ENCODE measurements at places on chromosomes 1 and 21.
A peak's percentile ranks its signal among the peaks of the same experiment; 100 is the strongest.

- no peak overlapping the region for H3K4me3 ChIP-seq
- no peaks in the 10 kb centered on the region for H3K4me1 ChIP-seq
- no peaks in the 10 kb centered on the region for H3K36me3 ChIP-seq
- no peaks in the 10 kb centered on the region for H3K27me3 ChIP-seq
- no peak for DNase-seq
Measured at GRCh38 chr1:241596633-241597032, 43.5 kb downstream of the CHML start.

DNA sequence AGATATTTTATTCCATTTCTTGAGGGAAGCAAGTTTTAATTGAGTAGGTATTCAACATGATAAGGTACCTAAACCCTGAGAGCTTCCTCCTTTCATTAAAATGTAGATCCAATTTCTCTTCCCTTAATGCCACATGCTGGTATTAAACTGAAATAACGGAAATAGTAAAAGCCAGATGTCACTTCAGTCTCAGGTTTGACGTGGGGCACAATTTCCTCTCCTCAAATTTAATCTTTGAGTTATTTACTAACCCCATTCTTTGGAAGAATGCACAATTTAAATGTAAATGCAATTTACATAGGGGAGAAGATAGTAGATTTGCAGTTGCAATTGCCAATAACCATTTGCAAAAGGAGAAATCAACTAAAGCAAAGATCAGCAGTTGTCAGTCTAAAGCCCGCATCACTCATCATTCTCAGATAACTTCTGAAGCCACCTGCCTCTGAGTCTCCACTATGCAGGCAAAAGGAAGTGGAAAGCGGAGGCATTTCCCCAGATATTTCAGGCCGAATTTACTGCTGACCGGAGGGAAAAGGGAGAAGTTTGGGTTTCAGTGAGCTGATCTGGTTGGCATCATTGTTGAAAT lies 2.1 kb upstream of the LEMD1 start:
- H3K27me3 ChIP-seq: no peaks in the 10 kb centered on the region
- no peaks in the 10 kb centered on the region for H3K4me1 ChIP-seq
- DNase-seq: no peak
- H3K4me3 ChIP-seq: no peak overlapping the region

- H3K36me3 ChIP-seq: no peaks in the 10 kb centered on the region
- no peaks in the 10 kb centered on the region for H3K27me3 ChIP-seq
- DNase-seq: no peak
- no peak overlapping the region for H3K27ac ChIP-seq
Measured at GRCh38 chr1:215001419-215002021, 81.0 kb upstream of the KCNK2 start.

DNA sequence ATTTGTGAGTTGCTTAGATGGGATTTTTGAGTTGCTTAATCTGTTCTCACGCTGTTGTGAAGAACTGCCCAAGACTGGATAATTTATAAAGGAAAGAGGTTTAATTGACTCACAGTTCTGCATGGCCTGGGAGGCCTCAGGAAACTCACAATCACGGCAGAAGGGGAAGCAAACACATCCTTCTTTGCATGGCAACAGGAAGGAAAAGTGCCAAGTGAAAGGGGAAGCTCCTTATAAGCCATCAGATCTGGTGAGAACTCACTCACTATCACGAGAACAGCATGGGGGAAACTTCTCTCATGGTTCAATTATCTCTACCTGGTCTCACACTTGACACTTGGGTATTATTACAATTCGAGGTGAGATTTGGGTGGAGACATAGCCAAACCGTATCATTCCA lies 10.3 kb downstream of the CLIC6 start:
- no peak overlapping the region for H3K27ac ChIP-seq
- no peak for DNase-seq
- H3K4me3 ChIP-seq: no peak overlapping the region
- peaks cover 13% of the 10 kb centered on the region for H3K36me3 ChIP-seq
- no peaks in the 10 kb centered on the region for H3K4me1 ChIP-seq

DNA sequence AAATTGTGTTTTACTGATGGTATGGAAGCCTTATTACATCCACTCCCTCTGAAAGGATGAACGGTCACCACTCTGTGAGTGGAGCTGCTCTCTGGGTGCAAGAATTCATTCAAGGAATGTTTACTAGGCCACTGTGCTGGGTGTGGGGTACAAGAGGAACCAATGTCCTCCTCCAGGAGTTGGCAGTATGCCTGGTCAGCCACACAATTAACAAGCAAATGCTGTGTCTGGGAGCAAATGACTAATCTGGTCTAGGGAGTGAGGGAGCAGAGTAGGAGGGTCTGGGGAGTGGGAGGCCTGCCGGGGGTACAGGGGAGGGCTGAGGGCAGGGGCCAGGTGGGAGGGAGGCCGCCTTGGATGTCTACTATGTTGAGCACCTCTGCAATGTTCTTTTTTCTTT lies 27.2 kb upstream of the TDRD10 start:
- no peaks in the 10 kb centered on the region for H3K36me3 ChIP-seq
- no peaks in the 10 kb centered on the region for H3K27me3 ChIP-seq
- H3K27ac ChIP-seq: no peak overlapping the region
- no peak for DNase-seq
- H3K4me3 ChIP-seq: no peak overlapping the region

GRCh38 chr1:60913039-60913438 lies 169.3 kb upstream of the NFIA start:
- DNase-seq: no peak
- no peak overlapping the region for H3K4me3 ChIP-seq
- H3K27me3 ChIP-seq: no peaks in the 10 kb centered on the region
- peaks cover 8% of the 10 kb centered on the region for H3K4me1 ChIP-seq

- no peaks in the 10 kb centered on the region for H3K27me3 ChIP-seq
- DNase-seq: peak; percentile 96
- no peak within 1 kb of the TSS for H3K27ac ChIP-seq
- peaks cover 2% of the 10 kb centered on the region for H3K4me1 ChIP-seq
- peak within 1 kb of the TSS; percentile 94 for H3K4me3 ChIP-seq
- H3K36me3 ChIP-seq: peaks cover 3% of the 10 kb centered on the region
Measured at GRCh38 chr1:10474613-10475507, at the start of gene PEX14. Gene PEX14 (plus strand): TSS chr1:10474950. CDS start chr1:10474967, 17 bp downstream.

DNA sequence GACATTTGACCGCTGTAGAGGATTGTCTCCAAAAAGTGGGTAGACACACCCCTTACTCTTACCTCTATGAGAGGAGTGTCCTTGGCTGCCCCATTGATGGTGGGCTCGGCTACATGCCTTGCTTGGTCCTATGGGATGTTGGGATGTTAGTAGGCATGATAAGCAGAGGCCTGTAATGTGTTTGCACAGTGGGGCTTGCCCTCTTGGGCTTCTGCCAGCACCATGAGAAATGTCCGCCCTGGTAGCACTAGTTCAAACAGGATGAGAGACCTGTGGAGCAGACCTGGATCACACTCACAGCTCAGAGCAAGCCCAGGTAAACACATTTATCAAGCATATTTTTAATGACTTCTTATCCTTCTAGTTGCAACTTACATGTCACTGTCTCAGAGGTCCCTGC lies 54.2 kb downstream of the SH3GLB1 start:
- no peak for DNase-seq
- no peak overlapping the region for H3K4me3 ChIP-seq
- no peaks in the 10 kb centered on the region for H3K27me3 ChIP-seq
- no peak overlapping the region for H3K27ac ChIP-seq

- DNase-seq: no peak
- H3K4me3 ChIP-seq: no peak overlapping the region
- peaks cover 4% of the 10 kb centered on the region for H3K4me1 ChIP-seq
- H3K27ac ChIP-seq: no peak overlapping the region
Measured at GRCh38 chr1:172398193-172398592, 22.3 kb upstream of the C1orf105 start.

DNA sequence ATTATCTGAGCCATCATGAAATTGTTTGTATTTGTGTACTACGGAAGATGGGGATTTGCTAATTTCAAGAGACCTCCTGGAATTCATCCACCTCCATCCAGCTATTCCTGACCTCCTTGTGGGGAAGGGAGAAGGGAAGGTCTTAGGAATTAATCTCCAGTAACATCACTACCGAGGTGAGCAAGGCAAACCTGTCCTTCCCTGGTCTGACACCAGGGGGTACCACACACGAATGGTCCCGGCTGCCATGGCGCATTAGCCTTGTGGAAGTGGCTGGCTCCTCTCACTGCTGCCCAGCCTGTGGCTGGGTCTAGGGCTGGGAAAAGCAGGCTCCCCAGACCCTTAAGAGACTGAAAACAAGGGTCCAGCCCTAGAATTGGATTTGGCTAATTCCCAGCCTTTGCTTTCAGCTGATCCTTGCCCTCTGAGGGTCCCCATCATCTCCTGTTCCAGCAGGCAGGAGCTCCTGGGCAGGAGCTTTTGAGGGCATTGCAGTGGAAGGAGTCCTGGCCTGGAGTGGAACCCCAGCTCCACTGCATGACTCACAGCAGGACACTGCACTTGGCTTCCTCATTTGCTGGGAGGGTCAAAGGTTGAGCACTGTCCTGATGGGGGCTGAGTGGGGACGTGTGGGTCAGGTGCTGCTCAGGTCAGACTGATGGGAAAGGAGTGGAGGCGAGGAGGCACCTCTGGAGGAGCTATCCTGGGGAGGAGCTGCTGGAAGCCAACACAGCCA lies 34.8 kb downstream of the RIMS3 start:
- no peaks in the 10 kb centered on the region for H3K4me1 ChIP-seq
- H3K27me3 ChIP-seq: no peaks in the 10 kb centered on the region
- peak; percentile 78 for DNase-seq
- no peak overlapping the region for H3K4me3 ChIP-seq
- no peaks in the 10 kb centered on the region for H3K36me3 ChIP-seq
- H3K27ac ChIP-seq: no peak overlapping the region

DNA sequence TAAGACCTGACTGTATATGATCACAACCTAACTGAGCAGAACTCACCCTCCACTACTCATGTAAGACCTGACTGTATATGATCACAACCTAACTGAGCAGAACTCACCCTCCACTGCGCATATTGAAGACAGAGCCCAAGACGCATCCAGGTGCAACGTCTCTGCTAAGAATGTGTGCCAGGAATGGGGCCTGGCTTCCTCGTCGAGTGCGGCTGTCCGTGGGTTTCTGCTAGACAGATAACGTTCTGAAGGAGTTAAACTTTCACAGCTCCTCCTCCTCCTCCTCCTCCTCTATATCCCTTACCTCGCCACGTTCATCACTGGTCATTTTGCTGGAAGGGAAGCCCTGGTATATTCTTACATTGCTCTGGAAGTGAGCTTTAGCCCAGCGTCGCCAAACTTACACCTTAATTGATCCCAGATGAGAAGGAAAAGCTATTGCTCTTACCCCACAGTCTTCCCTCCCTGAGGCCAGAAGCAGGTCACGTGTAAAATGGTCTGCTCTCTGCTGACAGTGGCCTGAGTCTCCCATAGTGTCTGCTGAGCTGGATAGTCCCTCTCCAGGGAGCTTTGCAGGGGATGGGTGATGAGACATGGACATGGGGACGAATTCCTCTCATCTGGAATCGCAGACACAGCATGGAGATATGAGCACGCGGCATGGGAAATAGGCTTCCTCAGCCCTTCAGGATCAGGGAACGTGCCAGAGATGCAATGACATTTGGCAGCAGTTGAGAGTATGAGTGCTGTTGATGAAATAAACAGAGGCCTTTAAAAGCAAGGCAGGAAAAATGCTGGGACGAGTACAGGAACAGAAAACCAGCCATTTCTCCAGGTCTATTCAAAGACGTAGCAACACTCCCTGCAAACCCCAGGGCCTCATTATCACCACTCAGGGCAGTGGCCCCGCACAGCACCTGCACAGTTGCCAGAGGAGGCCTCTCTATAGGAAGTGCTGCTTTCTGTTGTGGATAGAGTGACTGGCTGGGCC lies 528.1 kb downstream of the KIF26B start:
- no peak overlapping the region for H3K27ac ChIP-seq
- no peaks in the 10 kb centered on the region for H3K4me1 ChIP-seq
- H3K4me3 ChIP-seq: no peak overlapping the region
- H3K27me3 ChIP-seq: no peaks in the 10 kb centered on the region
- DNase-seq: no peak

DNA sequence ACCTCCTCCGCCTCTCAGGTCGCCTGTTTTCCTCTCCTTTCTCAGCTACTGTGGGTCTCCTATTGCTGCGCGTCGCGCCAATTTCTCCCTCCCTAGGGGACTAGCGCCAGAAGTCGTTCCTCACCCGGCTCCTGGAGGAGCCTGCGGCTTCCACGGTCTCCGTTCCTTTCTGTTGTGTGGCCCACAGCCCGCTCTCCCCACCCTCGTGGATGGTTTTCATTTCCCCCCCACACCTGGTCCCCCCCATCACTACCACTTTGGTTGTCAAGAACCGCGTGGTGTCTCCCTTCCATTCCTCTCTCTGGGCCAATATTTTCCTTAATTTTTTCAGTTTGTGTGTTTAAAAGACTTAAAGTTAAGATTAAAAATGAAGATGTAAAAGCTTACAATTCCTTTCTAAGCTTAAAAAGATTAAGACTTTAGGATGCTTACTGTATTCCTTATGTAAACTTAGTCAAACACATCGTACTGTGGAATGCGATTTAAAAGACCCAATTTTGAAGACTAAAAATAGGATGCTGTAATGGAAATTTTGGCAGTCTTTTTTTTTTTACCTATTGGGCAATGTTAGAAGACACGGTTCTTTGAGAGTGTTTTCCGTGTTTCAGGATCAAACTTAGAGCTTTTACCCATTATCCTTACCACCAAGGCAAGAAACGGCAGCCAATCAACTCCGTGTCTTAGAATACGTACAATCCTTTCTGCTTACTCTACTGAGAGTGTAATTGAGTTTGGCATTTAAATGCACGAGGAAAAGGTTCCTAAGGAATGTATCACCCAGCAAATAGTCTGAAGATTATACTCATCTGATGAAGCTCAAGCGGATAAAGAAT lies 773 bp downstream of the CNST start:
- H3K4me3 ChIP-seq: peak overlapping the region; percentile 98
- H3K36me3 ChIP-seq: peaks cover 2% of the 10 kb centered on the region
- no peaks in the 10 kb centered on the region for H3K4me1 ChIP-seq
- H3K27me3 ChIP-seq: no peaks in the 10 kb centered on the region
- DNase-seq: no peak
- H3K27ac ChIP-seq: no peak overlapping the region

- H3K36me3 ChIP-seq: peaks cover 11% of the 10 kb centered on the region
- H3K27me3 ChIP-seq: no peaks in the 10 kb centered on the region
- H3K4me3 ChIP-seq: no peak overlapping the region
- peak overlapping the region; percentile 94 for H3K27ac ChIP-seq
Measured at GRCh38 chr1:18299441-18300338, 181.0 kb upstream of the KLHDC7A start.

GRCh38 chr1:115744646-115745275 lies 23.8 kb downstream of the CASQ2 start:
- no peak overlapping the region for H3K27ac ChIP-seq
- H3K4me3 ChIP-seq: no peak overlapping the region
- no peaks in the 10 kb centered on the region for H3K27me3 ChIP-seq
- no peaks in the 10 kb centered on the region for H3K4me1 ChIP-seq
- H3K36me3 ChIP-seq: no peaks in the 10 kb centered on the region
- no peak for DNase-seq

DNA sequence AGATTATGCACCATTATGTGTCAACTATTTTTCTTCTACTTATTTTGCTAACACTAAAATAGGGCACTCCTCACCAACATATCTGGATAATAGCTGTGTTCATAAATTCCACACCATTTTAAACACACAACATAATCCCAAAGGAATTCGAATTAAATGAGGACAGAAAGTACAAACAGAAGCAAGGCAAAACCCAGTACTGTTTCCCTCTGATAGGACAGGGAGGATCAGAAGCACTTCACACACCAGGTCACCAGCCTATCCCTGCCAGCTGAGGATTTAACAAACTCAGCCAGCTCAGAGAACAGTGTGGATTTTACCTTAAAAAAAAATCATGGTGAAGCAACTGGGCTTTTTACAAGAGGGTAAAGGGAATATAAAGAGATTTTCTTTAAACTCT lies 20.0 kb downstream of the CRYZ start:
- H3K4me3 ChIP-seq: no peak overlapping the region
- no peak for DNase-seq
- H3K4me1 ChIP-seq: no peaks in the 10 kb centered on the region
- no peak overlapping the region for H3K27ac ChIP-seq
- H3K27me3 ChIP-seq: no peaks in the 10 kb centered on the region

- H3K36me3 ChIP-seq: peaks cover 6% of the 10 kb centered on the region
- no peak overlapping the region for H3K4me3 ChIP-seq
- H3K4me1 ChIP-seq: no peaks in the 10 kb centered on the region
Measured at GRCh38 chr1:112429749-112430148, 33.7 kb downstream of the CTTNBP2NL start.
